Activated CD8-positive, alpha-beta memory T cell treated with anti-CD3 and anti-CD28 coated beads, Interleukin-2, amount 50 U/mL, for 4 hours (primary cell): ENCODE measurements at places on chromosomes 4 and X.

GRCh38 chr4:171629182-171629581, 184.0 kb upstream of the GALNTL6 start:
- DNase-seq, result no peak

- no peak for DNase-seq
Observed at GRCh38 chrX:153622661-153623309, 23.8 kb upstream of the CCNQ start.

DNA sequence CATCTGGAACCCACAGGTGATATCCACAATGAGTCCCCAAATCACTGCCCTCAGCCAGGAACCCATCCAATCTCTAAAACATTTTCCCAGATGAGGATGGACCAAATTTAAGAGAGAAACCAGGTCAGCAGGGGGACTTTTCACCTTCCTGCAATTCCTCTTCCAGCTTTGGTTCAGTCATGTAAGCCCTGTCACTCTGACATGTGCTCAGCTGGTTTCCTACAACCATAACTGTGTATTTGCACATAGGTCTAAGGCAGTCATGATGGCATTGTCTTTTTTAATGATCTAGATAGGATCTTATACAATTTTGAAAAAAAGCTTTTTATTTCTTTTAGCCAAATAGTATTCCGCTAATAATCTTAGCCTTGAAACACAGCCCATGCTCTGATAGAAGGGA, 6.5 kb downstream of the CXXC4 start:
- no peak for DNase-seq

DNA sequence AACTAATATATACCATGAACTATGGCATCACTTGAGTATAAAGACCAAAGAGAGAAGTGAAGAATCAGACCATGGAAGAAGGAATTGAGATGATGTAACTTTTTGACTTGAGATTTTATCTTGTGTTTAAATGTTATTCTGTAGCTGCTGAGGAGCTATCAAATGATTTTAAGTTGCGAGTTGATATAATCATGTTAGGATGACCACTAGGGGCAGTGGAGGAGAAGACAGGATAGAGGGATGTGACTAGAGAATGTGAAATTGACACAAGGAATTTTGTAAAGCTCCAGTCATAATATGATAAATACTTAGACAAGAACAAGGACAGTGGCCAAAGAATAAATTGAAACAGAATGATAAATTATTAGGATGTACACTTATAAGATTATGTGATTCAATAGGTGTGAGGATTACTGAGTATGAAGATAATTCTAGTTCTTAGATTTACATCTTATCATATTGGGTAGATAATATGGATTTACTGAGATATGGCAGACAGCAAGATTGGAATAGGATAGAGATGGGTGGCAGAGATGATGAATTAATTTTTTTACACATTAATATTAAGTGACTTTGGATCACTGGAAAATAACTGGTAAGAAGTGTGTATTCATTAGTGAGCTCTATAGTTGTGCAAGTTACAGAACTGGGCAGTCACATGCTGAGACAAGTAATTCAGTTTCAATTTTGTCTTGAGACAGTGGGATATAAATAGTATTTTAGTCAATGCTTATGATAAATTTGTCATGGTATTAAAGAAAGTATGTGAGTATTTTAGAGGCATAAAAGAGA, 816.0 kb upstream of the PCDH10 start:
- no peak for DNase-seq

- DNase-seq, result peak; percentile 69
Observed at GRCh38 chrX:1481636-1482529, 29.2 kb upstream of the ASMTL start.

DNA sequence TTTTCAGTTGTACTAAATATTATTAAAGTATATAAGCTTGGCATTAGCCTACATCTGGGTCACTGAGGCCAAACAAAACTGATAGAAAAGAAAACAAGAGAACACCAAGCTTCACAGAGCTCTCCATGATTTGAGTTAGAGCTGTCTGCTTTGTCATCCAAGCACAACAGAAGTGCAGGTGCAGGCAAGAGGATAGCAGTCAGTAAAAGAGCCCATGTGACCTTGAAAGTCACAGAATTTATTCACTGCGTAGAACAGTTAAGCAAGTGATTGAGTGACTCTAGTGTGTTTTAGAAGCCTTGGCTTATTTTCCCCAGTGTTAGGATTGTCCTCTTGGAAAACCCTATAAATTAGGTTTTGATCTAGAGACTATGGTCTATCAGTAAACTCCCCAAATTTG, 49.4 kb upstream of the PRDM5 start:
- no peak for DNase-seq

- no peak for DNase-seq
Observed at GRCh38 chr4:141548791-141549190, 87.6 kb upstream of the IL15 start.

GRCh38 chr4:141041021-141041476, 92.2 kb downstream of the RNF150 start:
- no peak for DNase-seq

- no peak for DNase-seq
Observed at GRCh38 chrX:14409341-14409740, 120.0 kb upstream of the GLRA2 start.

- DNase-seq, result no peak
Observed at GRCh38 chr4:1258457-1258856, 9.5 kb upstream of the CTBP1 start.

- no peak for DNase-seq
Observed at GRCh38 chr4:182288534-182288933, 45.3 kb downstream of the TENM3 start.

DNA sequence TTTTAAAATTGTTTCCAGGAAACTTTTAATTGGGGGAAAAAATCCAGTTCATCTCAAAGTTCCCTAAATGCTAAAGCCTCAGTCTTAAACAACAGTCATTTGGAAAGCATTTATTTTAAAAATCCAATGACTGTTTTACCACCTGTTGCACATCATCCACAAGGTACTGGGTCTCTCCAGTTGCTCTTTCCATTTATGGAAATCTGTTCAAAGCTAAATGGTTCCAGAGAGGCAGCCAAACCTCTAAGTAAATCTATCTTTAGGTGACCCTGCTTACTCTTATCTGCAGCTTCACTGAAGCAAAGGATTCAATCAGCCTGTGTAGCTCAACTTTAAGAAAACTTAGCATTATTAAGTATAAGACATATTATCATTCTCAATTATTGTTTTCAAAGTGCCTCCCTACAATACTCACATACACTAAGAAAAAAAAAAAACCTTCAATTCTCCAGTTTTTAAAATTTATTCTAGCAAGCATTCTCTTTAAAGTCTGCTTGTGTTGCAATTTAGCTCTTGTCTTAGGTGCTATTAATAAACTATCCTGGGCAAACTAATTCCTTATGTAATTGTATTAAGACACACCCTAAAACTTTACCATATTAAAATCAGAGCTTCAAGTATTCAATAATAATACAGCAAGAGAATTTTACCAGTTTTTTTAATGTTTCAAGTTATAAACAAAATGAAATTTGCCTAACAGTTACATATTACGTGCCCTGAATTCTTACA, 60.6 kb downstream of the NOCT start:
- no peak for DNase-seq

- DNase-seq, result no peak
Observed at GRCh38 chrX:106726485-106727437, at the start of gene RNF128. TSS of gene RNF128 (plus strand) at chrX:106726701. CDS start at chrX:106726914, 213 bp downstream.

- DNase-seq, result no peak
Observed at GRCh38 chrX:151806967-151807540, 72.5 kb downstream of the CNGA2 start.

DNA sequence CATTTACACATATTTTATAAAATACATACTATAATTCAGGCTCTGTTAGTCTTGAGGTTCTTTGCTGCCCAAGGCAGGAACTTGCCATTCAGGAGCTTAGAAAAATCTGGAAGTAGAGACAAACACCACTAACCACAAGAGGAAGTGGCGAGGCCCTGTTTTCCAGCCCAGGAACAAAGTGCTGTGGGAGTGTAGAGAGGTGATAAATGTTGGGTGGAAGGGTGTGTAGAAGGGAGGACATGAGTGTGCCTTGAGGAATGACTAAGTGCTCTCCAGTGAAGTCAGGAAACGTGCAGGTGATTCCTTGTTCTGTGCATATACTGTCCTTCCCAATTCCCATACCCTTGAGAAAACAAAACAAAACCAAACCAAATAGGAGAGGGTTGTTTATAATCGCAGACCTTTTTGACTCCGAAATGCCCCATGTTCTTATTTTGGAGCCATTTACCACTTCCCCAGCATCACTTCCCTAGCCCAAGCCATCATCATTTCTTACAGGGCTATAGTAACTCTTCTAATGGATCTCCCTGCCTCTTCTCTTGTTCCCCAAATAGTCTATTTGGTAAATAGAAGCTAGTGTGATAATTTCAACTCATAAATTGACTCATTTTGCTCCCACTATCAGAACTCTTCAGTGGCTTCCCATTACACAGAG, 83.2 kb downstream of the GPAT3 start:
- no peak for DNase-seq

DNA sequence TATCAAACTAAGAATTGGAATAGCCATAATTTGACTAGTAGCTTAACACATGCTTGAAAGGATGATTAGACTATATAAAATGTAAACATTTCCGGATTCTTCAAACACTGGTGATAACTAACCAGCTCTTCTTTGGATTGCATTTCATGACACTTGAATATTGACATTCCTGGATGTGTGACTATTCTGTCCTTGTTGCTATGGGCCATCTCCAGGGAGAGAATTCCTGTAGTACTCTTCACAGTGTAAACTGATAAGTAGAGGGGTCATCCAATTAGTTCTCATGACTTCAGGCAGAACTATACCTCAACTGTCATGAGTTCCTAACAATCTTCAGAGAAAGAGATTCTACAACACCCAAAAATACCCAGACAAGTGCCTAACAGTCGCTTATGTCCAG, 1026.7 kb upstream of the TENM3 start:
- no peak for DNase-seq

GRCh38 chr4:150280081-150280895, 202.0 kb downstream of the DCLK2 start:
- no peak for DNase-seq

DNA sequence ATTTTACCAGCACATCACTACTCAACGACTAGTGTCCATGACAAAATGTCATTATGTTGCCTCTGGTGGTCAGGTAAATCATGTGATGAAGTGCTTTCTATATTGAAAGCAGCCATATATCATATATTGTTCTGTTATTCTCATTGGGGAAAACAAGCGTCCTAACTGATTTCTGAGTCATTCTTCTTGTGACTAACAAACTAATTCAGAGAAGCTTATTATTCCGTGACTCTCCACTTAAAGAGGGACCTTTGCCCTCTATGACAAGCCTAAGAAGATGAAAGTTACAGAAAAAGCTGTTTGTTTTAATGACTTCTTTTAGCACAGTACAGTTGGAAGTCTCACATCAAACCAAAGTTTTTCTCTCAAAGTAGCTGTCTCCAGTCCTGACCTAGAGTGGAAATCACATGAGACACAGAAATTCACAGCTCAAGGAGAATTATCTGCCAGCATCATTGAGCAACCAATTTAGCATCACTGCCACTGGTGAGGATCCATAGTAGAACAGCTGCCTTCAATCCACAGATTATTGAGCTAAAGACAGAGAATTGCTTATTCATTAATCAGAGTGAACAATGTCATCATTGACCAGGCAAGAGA, 36.4 kb downstream of the ASB9 start:
- DNase-seq, result no peak

DNA sequence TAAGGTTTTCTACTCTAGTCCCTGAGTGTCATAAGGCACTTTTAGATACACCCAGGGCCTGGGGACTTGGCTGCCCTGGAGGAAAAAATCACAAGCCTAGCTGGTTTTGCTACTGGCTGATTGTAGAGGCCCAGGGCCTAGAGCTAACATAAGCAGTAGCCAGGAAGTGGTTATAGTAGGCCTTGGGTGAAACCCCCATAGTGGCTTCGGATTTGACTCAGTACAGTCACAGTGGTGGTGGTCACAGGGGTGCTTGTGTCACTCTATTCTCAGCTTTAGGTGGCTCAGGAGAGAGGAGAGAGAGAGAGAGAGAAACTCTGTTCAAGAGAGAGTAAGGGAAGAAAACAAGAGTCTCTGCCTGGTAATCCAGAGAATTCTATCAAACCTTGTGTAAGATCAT, 194.5 kb upstream of the EDA2R start:
- DNase-seq, result no peak

- no peak for DNase-seq
Observed at GRCh38 chrX:79400623-79401022, 33.5 kb upstream of the ITM2A start.

DNA sequence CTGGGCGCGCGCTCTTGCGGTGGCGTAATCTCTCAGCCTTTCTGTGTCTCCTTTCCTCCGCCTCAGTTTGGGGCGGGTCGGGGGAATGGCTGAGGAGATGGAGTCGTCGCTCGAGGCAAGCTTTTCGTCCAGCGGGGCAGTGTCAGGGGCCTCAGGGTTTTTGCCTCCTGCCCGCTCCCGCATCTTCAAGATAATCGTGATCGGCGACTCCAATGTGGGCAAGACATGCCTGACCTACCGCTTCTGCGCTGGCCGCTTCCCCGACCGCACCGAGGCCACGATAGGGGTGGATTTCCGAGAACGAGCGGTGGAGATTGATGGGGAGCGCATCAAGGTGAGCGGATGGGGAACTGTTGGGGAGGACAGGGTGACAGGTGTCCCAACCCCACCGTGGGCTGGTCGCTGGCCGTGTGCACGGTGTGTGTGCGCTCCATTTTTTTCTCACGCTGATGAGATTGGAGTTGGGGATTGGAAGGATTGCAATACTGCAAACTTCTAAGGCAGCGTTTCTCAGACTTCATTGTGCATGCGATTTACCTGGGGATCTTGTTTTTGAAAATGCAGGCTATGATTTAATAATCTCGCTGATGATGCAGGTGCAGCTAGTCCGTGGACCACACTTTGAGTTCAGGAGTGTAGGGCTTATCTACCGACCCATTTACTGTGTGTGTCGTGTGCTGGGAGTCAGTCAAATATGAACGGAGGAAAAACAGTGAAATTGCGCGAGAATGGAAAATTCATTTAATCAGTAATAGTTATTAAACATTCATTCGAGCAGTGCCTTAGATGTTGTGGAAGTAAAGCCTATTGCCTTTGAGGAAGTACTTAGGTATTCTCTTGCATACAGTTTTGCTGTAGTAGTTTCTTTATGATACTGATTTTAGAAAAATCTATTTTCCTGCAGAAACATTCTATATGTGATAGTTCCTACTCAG, at the start of gene RAB33B:
TSS of gene RAB33B (plus strand) at position 11 of the 935 bp plus-strand sequence. CDS start at position 86, 75 bp downstream.
- DNase-seq, result no peak

DNA sequence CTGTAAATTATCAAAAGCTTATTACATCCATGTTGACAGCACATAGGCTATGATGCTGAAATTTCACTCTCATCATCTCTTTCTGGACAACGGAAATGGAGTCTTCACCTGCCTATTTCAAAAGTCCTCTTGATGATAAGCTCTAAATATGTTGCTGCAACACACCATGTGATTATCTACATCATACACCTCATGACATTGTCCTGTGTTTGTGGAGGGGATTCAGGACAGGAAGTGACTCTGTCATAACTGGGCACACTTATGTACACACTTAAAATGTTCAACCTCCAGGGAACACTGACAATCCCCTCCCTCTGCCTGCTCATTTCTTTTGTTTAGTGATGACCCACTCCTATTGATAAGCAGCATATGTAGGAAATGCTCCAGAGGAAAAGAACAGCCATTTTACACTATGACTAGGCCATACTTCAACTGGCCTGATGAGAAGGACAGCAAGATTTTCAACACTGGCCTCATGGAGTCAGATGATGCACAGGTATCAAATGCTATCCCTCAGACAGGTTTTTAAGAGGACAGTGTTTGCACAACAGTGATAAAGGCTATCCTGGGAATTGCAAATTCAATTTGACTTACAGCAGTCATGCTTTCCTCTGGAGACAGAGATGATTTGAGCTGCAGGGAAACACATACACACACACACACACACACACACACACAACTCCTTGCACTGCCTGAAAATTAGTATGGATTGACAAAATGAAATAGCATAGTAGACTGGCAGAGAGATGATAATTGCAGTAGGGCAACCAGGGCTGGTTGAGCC, 163.3 kb upstream of the RASGEF1B start:
- DNase-seq, result no peak
